ENCODE measurements at places on chromosomes 16 and 17.

DNA sequence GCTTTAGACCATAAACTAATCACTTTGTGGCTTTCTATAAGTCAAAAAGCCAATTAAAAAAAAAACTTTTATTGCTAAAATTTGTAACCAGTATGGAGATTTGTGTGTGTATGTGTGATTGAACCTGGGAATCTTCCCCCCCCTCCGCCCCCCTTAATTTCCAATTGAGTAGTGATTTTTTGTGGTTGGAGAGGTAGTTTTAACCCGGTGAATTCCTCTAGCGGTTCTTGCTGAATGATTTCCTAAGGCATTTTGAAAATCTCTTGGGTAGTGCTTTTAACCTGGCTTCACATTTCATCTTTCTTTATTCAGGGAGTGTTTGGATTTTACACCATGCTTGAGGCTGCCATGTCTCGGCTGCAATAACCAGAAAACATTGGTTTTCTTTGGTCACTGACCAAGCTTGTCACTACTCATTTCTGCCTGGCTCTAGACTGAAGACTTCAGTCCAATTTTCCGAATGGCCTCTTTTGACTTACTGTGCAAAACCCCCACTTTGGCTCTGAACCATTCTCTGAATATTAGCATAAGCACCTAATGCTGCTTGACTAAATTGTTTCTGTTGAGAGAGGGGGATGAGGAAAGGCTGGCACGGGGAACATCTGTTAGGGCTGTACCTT is 35.6 kb downstream of the PRKCA start:
- no peaks in the 10 kb centered on the region for H3K27me3 ChIP-seq
- no peak for DNase-seq
- no peak overlapping the region for H3K4me3 ChIP-seq
- H3K36me3 ChIP-seq, result no peaks in the 10 kb centered on the region
- H3K4me1 ChIP-seq, result peaks cover 15% of the 10 kb centered on the region

DNA sequence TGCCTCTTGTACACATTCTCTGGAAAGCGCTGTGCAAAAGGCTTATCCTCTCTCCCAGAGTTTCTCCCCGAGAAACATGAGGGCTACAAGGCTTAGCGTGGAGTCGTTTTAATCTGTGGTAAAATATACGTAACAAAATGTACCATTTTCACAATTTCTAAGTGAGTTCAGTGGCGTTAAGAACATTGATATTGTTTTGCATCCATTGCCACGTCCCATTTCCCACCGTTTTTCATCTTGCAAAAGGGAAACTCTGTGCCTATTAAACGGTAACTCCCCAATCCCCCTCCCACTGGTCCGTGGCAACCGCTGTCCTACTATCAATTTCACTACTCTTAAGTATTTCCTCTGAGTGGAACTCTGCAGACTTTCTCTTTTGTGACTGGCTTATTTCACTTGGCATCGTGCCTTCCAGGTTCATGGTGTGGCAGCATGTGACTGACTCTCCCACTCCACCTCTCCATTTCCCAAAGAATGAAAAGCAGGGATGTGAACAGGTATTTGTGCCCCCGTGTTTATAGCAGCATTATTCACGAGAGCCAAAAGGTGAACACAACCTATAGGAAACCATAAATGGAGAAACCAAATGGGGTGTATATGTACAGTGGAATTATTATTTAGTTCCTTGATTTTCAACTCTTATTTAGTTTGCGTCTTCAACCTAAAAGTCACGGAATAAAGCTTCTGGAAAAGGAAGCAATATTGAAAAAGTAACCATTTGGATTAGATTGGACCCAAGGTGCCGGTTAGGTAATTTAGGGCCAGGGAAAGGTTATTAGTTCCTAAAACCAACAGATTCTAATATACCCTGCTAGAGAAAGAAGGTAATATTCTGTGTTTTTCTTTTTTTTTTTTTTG is 1.1 kb upstream of the USP32 start:
- peak overlapping the region; percentile 94 for H3K27ac ChIP-seq
- H3K27me3 ChIP-seq, result no peaks in the 10 kb centered on the region
- peaks cover 41% of the 10 kb centered on the region for H3K4me1 ChIP-seq
- H3K36me3 ChIP-seq, result no peaks in the 10 kb centered on the region
- peak; percentile 67 for DNase-seq

DNA sequence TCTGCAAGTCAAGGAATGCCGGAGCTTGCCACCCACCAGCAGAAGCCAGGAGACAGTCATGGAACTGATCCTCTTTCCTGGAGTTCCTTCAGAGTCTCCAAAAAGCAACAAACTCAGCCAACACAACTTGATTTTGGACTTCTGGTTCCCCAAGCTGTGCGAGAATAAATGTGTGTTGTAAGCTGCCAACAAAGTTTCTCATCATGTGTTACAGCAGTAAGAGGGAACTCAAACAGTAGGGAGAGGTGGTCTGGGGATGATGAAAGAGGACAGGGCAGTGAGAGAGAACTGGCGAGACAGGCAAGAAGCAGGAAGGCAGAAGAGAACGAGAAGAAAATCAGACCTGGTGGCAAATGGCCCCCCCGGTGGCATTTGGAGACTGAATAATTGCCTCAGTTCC is 204.9 kb downstream of the MAF start:
- H3K36me3 ChIP-seq, result no peaks in the 10 kb centered on the region
- no peak overlapping the region for H3K4me3 ChIP-seq
- no peaks in the 10 kb centered on the region for H3K27me3 ChIP-seq
- no peak overlapping the region for H3K27ac ChIP-seq

DNA sequence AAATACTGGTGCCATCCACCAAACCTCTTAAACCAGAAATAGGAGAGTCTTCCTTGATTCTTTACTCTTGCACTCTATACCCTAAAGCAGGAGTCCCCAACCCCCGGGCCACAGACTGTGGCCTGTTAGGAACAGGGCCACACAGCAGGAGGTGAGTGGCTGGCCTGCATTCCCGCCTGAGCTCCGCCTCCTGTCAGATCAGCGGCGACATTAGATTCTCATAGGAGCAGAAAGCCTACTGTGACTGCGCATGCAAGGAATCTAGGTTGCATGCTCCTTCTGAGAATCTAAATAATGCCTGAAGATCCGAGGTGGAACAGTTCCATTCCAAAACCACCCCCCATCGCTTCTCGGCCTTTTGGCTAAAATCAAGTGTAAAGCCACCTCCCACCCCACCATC is 30.3 kb upstream of the SRCIN1 start:
- H3K4me1 ChIP-seq, result no peaks in the 10 kb centered on the region
- H3K27ac ChIP-seq, result no peak overlapping the region
- peak; percentile 50 for DNase-seq

GRCh38 chr17:3558603-3559269 is 1.1 kb upstream of the TRPV3 start:
- peaks cover 14% of the 10 kb centered on the region for H3K27me3 ChIP-seq
- H3K4me1 ChIP-seq, result no peaks in the 10 kb centered on the region
- no peak overlapping the region for H3K4me3 ChIP-seq

- peaks cover 6% of the 10 kb centered on the region for H3K4me1 ChIP-seq
- no peak overlapping the region for H3K4me3 ChIP-seq
- H3K27ac ChIP-seq, result no peak overlapping the region
- no peaks in the 10 kb centered on the region for H3K27me3 ChIP-seq
Observed at GRCh38 chr17:63945784-63946439, 13.8 kb upstream of the CD79B start.

GRCh38 chr16:4664538-4665418 is 28.6 kb upstream of the NUDT16L1 start:
- peaks cover 48% of the 10 kb centered on the region for H3K4me1 ChIP-seq
- peak; percentile 81 for DNase-seq
- peak overlapping the region; percentile 76 for H3K27ac ChIP-seq
- H3K4me3 ChIP-seq, result no peak overlapping the region
- H3K36me3 ChIP-seq, result peaks cover 44% of the 10 kb centered on the region
- H3K27me3 ChIP-seq, result no peaks in the 10 kb centered on the region

DNA sequence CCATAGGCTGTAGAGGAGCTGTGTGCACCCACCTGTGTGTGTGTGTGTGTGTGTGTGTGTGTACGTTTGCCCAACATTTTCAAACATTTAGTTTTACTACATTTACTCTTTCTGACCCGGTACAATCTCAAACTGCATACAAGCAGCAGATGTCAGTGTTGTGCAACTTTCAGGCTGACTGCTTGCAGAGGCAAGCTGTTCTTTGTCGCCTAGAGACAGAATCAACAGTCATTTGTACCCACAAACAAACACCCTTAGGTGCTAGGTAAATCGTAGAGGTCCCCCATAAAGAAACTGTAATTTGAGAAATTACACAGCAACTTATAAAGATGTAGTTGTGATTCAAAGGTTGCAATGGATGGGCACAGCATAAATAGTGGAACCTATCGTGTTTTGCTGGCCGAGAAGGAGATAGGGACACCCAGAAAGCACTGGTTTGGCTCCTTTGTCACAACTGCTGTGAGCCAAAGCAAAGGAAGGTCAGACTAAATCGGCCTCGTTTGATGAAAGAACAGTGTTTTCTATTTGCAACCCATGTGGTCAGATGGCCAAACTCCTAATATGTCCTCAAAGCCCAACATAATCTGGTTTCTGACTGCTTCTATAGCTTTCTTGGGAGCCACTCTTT is 478.4 kb downstream of the TOX3 start:
- no peaks in the 10 kb centered on the region for H3K27me3 ChIP-seq
- H3K4me1 ChIP-seq, result no peaks in the 10 kb centered on the region
- no peak overlapping the region for H3K27ac ChIP-seq
- no peak overlapping the region for H3K4me3 ChIP-seq
- H3K36me3 ChIP-seq, result no peaks in the 10 kb centered on the region

DNA sequence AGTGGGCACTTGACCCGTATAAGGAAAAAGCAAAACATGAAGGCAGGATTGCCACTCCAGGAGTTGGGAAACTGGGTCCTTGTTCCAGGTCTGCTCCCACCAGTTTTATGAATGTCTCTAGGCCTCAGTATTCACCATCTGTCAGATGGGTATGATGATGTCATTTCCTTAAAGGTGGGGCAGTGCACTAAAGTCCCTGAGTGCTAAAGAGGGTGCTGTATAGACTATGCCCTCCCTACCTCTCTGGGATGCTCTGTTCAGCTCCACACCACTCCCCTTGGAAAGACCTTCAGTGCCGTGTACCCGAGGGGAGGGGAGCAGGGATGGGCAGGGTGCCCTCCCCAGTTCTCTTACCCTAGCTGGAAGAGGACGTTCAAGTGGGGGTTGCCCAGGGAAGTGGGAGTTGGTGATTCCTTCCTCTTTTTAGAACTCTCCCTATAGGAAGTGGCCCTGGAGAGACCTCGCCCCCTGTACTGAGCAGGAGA is 2.2 kb downstream of the LASP1 start:
- no peaks in the 10 kb centered on the region for H3K27me3 ChIP-seq
- peak overlapping the region; percentile 97 for H3K27ac ChIP-seq
- H3K36me3 ChIP-seq, result no peaks in the 10 kb centered on the region
- DNase-seq, result no peak
- H3K4me1 ChIP-seq, result peaks cover 70% of the 10 kb centered on the region
- peak overlapping the region; percentile 86 for H3K4me3 ChIP-seq

DNA sequence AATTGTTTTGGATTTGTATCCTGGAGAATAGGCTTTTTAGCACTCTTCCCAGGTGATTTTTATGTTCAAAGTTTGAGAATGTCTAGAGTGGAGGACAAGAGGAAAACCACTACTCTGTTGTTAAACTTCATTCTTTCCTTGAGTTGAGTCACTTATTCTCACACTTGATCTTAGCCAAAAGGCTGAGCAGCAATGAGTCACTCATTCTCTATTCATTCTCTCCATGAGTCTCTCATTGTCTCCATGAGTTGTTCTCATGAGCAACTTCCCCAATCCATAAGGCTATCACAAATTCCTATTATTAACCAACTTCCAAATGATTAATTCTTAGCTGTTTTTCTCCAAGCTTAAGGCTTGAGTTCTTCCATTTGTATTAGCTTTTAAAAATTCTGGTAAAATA is 1393.3 kb downstream of the CDH8 start:
- H3K27ac ChIP-seq, result no peak overlapping the region
- no peak for DNase-seq
- H3K4me1 ChIP-seq, result no peaks in the 10 kb centered on the region
- no peaks in the 10 kb centered on the region for H3K27me3 ChIP-seq
- H3K36me3 ChIP-seq, result no peaks in the 10 kb centered on the region
- no peak overlapping the region for H3K4me3 ChIP-seq

DNA sequence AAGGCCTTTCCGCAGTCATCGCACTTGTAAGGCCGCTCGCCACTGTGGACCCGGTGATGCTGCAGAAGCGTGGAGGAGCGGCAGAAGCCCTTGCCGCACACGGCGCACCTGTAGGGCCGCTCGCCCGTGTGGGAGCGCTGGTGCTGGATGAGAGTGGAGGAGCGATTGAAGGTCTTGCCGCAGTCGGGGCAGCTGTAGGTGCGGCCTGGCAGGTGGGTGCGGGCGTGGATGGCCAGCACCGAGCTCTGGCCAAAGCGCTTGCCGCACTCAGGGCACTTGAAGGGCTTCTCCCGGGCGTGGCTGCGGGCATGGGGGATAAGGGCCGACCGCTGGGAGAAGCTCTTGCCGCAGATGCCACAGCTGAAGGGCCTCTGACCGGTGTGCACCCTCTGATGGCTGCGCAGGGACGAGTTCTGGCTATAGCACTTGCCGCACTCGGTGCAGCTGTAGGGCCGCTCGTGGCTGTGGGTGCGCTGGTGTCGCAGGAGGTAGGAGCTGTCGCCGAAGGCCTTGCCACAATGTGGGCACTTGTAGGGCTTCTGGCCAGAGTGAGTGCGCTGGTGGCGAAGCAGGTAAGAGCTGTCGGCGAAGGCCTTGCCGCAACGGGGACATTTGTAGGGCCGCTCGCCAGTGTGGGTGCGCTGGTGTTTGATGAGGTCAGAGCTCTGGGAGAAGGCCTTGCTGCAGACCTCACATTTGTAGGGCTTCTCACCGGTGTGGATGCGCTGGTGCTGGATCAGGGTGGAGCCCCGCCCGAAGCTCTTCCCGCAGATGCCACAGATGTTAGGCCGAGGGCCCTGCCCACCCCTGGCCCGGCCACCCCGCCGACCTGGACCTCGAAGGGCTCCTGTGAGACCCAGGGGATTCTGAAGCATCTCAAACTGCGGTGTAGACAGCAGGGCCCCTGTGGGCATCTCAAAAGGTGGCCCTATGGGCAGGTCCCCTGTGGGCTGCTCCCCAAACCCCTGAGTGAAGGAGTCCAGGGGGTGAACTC is 1.5 kb downstream of the ZNF768 start:
- H3K27me3 ChIP-seq, result no peaks in the 10 kb centered on the region
- no peaks in the 10 kb centered on the region for H3K36me3 ChIP-seq
- no peak overlapping the region for H3K4me3 ChIP-seq
- peak; percentile 62 for DNase-seq

DNA sequence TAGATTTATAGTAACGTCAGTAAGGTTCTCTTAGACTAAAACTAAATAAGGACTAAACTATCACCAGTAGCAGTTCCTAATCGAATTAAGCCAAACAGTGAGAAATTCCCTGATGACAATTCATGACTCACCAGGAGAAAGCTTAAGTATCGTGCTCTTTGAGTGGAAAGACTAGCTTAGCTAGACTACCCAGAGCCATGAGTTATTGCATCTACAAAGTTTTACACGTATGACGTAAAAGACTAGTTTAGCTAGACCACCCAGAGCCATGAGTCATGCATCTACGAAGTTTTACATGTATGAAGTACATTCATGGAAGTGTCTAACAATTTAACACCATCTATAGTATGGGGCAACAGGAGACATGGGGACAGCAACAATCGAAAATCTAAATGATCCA is 36.6 kb downstream of the UBE2G1 start:
- DNase-seq, result no peak
- no peaks in the 10 kb centered on the region for H3K27me3 ChIP-seq
- no peak overlapping the region for H3K27ac ChIP-seq

- no peak for DNase-seq
- no peak overlapping the region for H3K27ac ChIP-seq
- H3K36me3 ChIP-seq, result no peaks in the 10 kb centered on the region
- H3K4me1 ChIP-seq, result no peaks in the 10 kb centered on the region
- H3K27me3 ChIP-seq, result no peaks in the 10 kb centered on the region
Observed at GRCh38 chr16:84212154-84212553, 21.2 kb downstream of the ADAD2 start.

- no peak overlapping the region for H3K27ac ChIP-seq
- no peak for DNase-seq
- no peaks in the 10 kb centered on the region for H3K36me3 ChIP-seq
- no peak overlapping the region for H3K4me3 ChIP-seq
- no peaks in the 10 kb centered on the region for H3K4me1 ChIP-seq
Observed at GRCh38 chr17:9192010-9192409, 170.7 kb downstream of the NTN1 start.

Measured in upper lobe of right lung (tissue), 1 donor.